ENCODE measurements at places on chromosomes 13 and 19.

GRCh38 chr13:62309904-62310303 lies 894.3 kb upstream of the PCDH20 start:
- DNase-seq = no peak

DNA sequence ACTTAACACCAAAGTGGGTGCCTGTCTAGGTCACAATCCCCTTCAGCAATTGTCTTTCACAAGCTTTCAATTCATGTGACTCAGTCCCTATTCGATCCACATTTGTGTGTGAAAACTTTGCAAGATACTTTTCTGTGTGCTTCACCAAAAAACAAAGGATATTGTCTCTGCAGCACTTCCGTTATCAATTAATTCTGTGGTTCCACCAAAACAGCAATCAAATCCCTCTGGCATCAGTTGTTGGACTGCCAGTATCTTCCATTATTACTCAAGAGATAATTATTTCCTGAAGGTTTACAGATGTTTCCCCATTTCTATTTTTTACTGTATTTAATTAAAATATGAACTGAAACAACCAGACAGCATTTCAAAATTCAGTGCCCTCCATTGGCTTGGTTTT lies 481.4 kb downstream of the SUCLA2 start:
- no peak for DNase-seq

GRCh38 chr13:23488442-23488841 lies 54.9 kb upstream of the SACS start:
- DNase-seq = no peak

DNA sequence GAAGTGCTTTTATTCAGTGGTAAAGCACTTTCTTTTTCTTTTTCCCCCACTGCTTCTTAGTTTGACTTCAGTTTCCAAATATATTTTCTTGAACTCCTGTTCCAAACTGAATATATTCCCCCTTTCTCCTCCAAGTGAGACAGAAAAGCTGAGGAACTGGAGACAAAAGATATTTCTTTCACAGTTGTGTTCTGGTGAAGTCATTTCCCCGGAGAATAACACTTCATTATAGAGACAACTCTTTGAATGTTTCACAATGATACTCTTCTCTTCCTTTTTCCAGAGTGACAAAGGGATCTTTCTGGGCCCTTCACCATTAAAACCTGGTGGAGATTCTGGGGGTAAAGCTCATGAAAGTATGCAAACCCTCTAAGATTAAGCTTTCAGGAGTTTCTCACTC lies 860.8 kb upstream of the SLITRK5 start:
- peak; percentile 38 for DNase-seq

GRCh38 chr13:113850722-113851479 lies 13.0 kb downstream of the GAS6 start:
- no peak for DNase-seq

GRCh38 chr19:16637535-16637934 lies 9.5 kb upstream of the MED26 start:
- DNase-seq = peak; percentile 21

DNA sequence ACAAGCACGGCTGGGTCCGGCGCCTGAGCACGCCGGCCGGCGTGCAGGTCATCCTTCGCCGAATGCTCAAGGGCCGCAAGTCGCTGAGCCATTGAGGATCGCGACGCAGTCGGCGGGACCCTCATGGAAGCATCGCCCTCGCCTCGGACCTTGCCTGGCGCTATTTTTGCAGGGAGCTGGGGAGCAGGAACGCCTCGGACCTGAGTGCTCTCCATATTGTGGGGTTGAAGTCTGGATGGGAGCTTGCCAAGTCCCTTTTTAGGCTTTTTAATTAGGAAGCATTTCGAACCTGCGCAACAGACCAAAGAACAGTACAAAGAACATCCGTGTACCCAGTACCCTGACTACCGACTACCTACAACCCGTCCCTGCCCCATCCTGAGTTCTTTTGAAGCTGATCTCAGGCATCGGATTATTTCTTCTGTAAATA lies 628 bp downstream of the MRPL34 start:
- no peak for DNase-seq

- DNase-seq = no peak
These were observed 122.5 kb downstream of the STK24 start for GRCh38 chr13:98454389-98454881.

- DNase-seq = no peak
These were observed 1.8 kb downstream of the KMT2B start for GRCh38 chr19:35719402-35720162.

DNA sequence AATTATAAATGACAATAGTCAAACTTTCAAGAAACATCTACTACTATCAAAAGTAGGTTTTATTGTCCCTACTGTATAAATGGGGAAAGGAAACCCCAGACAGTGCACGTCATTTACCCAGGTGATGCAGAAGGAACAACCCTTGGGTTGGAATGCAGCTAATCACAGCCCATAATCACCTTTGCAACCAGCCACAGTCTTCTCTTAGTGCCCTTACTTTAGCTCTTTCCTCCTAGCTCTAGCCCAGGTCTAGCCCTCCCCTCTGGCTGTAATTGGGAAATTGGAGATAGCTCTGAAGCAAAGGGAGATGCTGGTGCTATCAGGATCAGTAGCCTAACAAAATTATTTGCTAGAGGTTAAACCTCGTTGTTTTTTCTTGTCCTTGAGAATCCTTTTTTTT lies 25.5 kb upstream of the TSC22D1 start:
- no peak for DNase-seq

GRCh38 chr13:106450991-106451390 lies 84.5 kb downstream of the EFNB2 start:
- no peak for DNase-seq

GRCh38 chr13:71602344-71602743 lies 264.7 kb downstream of the DACH1 start:
- DNase-seq = peak; percentile 84

- DNase-seq = no peak
These were observed 929.3 kb upstream of the SLITRK5 start for GRCh38 chr13:86741762-86742285.

- DNase-seq = no peak
These were observed 9.9 kb downstream of the FRY start for GRCh38 chr13:32041429-32041828.

- no peak for DNase-seq
These were observed 136.4 kb upstream of the HTR2A start for GRCh38 chr13:47033216-47033615.

DNA sequence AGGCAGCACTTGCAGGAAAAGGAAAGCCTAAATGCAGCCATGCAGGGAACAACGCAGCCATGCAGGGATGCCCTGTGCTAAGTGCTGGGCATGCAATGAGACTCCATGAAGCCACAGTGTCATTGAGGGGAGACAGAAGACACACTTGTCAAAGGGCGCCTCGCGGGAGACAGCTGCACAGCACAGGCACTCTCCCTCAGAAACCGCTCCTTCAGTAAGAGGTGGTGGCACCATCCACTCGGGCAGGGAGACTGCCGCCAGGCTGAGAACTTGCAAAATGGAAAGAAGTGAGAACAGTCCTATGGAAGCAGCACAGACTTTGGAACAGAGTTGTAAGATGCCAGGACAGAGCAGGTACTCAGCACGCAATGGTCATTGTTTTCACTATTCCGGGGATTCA lies 51.1 kb downstream of the GGACT start:
- no peak for DNase-seq

GRCh38 chr19:39553082-39553652 lies 13.2 kb upstream of the EID2 start:
- DNase-seq = no peak

DNA sequence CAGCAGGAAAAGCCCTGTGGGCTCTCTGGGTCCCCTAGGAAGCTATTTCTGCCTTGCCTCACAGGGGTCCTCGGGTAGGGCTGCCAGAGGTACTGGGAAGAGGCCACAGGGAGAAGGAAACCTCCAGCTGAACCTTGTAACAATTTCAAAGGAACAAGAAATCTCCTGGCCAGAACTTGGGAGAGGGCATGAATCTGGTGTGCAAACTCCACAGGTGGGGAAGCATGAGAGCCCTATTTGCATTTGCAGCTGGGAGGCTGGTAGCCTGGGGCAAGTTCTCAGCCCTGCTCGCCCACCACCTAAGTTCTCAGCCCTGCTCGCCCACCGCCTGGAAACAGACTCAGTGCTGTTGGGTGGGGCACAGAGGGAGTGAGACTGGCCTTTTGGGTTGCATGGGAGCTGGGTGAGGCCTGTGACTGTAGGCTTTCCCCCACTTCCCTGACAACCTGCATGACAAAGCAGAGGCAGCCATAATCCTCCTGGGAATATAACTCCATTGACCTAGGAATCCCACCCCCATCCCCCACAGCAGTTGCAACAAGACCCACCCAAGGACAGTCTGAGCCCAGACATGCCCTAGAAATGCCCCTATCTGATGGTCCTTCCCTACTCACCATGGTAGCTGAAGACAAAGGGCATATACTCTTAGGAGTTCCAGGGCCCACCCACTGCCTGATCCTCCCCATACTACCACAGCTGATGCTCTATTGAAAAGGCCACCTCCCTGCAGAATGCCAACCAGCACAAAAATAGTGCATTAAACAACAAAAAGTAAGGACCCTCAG lies 11.7 kb downstream of the UGGT2 start:
- no peak for DNase-seq

DNA sequence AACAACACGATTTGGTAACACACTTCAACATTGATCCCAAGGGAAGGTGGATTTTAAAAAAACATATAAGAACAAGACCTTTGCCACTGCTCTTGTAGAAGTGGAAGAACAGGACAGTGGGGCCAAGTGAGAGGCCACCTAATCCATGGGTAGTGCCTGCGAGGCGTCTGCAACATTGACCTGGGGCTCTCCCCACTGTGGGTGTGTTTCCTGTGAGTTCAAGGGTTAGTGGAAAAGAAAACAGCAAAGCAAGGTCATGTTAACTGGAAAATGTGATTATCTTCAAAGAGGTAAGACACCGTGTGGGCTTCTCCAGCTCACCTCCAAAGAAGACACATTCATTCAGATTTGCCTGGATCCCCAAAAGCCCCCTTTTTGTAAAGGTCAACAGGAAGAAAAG lies 327.0 kb downstream of the UQCRFS1 start:
- no peak for DNase-seq

DNA sequence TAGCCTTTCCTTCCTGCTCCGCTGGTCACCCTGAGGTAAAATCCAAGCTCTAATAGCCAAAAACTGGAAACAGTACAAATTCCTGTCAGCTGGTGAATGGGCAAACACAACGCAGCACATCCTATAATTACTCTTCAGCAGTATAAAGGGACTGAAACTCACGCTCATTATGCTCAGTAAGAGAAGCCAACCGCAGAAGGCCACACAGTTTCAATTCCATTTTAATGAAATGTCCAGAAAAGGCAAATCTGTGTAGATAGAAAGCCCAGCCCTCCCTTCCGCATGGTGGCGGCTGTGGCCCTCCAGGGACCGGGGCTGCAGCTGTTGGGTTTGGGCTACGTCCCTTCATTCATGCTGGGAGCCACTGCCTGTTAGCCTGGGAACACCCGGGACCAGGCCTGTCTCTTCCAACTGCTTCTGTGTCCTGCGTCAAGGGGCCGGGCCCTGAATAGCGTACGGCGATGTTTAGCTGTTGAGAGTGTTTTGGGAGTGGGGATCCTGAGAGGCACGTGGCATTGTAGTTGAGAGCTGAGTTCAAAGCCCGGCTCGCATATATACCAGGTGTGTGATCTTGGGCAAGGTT lies 23.5 kb downstream of the NKPD1 start:
- no peak for DNase-seq

- DNase-seq = peak; percentile 77
These were observed 572 bp upstream of the FKBP8 start for GRCh38 chr19:18543814-18544475.

GRCh38 chr19:46493236-46494145 lies 2.2 kb downstream of the PNMA8B start:
- DNase-seq = no peak

GRCh38 chr13:105255472-105255871 lies 1280.0 kb downstream of the EFNB2 start:
- no peak for DNase-seq

DNA sequence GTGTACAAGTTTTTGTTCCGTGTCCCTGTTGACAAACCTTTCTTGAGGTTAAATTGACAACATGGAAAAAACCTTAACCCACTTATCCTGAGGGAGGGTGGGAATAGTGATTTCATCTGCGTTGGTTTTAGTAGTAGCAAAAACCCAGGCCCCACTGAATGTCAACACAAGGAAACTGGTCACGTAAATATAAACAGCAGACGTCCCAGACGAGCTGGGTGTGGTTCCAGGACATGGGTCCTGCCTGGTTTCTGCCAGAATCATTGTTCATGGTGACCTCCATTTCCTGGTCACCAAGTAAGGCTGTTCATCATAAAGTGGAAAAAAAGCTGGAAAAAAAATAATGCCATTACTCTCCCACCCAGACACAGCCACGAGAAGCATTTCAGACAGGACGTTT lies 16.9 kb upstream of the F2RL3 start:
- DNase-seq = no peak

DNA sequence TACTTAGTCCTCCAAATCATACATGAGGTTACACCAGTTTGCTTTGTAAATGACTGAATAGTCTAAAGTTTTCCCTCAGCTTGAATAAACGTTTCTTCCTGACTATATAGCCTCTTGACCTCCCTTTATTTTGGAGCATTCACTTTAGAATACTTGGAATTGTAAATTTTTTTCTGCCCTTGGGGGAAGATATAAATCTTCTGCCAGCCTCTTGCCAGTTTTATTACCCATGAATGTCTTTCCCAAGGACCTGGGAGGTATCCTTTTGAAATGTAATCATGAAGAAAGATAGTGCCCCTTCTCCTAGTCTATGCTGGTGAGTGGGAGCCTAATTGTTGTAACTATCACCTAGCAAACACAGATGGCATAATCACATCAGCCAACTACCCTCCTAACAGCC lies 2033.9 kb upstream of the PCDH20 start:
- DNase-seq = no peak

DNA sequence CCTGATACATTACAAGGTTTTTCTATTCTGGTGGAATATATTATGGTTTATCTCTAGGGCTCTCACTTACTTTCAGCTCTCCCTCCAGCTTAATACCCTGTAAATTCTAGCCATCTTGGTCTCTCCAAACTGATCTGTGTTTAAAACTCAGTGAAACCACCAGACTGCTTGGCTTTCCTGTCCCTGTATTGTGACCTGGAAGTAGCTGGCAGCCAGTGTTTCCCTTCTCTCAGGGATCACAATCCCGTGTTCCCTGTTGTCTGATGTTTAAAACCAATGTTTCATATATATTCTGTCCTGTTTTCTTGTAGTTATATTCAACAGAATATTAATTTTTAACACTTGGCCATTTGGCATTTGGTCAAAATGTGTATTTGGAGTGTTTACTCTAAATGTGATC lies 8.0 kb downstream of the AKAP11 start:
- DNase-seq = no peak

DNA sequence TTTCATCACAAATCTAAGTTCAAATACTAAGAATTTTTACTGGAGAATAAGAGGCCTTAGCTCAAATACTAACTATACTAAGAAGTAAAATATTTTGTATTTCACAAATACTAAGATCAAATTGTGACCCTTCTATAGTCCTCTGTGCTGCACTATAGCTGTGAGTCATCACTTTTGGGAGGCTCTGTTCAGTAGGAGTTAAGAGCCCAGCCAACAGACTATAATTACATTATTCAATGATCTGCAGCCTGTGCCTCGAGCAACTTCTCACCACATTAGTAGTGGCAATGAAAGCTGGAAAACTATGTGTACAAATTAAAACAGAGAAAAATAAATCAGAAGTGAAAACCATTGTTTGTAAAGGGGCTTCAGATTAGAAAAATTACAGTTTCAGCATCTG lies 147.3 kb upstream of the GPC6 start:
- no peak for DNase-seq
